ENCODE measurements at places on chromosomes 16 and 17.
A peak's percentile ranks its signal among the peaks of the same experiment; 100 is the strongest.

DNA sequence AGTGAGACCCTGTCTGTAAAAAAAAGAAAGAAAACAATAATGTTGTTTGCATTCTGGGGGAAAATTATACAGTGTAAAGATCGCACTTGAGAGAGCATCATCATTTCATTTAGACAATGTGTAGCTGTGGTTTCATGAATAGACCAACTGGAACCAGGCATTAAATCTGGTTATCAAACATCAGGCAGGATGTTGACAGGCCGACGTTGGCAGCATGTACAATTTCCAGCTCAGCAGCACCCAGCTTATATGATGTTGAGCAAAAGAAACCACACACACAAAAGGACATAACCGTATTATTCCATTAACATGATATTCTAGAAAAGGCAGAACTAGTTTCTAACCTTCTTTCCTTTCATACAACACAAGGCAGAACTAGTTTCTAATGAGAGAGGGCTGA is 5.8 kb downstream of the MARVELD3 start:
- no peak for DNase-seq

DNA sequence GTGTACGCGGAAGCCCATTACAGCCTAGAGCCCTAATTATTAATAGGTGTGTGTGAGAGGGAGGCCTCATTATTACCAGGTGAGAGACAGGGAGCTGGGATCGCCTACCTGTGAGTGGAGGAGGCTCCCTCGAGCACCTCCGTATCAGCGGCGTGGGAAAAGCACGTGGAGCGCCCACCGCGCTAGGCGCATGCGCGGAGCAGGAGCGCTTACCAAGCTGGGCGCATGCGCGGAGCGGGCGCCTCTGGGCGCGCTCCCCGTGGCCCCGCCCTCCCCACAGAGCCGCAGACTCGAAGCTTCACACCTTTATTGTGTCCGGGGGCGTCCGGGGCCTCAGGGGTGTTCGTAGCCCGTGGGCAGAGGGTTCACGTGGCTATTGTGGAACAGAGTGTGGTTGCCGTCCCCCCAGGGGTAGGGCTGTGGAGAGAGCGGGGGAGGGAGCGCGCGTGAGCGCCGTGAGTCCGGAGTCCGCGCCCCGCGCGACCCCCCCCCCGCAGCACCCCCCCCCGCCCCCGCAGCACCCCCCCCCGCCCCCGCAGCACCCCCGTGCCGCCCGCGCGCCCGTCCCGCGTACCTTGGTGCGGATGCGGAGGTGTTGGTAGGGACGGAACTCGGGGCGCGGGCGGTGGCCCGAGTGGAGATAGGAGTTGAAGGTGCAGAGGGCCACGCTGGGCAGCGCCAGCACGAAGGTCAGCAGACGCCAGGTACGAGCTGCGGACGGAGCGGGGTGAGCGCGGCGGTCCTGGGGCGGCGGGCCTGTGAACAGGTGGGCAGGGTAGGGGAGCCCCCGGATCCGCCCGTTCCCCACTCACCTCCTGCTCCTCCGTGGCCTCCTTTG is 500 bp downstream of the COX6A2 start:
- peak; percentile 66 for DNase-seq

DNA sequence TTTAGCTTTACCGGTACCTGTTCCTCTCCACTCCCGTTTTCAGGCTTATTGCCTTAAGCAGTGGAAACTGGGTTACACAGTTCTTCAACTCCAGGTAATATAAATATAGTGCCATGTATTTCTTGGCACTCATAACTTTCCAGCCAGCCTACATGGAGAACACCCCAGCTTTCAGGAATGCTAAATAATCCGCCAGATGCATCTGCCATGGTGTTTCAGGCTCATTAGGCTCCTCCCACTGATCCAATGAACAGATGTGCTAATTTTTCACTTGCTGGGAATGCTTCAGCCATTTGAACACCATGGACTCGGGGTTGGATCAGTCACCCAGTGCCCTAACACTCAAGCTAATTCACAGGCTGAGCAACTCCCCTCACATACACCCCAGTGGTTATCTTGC is 4.6 kb downstream of the ANKFN1 start:
- DNase-seq = no peak

DNA sequence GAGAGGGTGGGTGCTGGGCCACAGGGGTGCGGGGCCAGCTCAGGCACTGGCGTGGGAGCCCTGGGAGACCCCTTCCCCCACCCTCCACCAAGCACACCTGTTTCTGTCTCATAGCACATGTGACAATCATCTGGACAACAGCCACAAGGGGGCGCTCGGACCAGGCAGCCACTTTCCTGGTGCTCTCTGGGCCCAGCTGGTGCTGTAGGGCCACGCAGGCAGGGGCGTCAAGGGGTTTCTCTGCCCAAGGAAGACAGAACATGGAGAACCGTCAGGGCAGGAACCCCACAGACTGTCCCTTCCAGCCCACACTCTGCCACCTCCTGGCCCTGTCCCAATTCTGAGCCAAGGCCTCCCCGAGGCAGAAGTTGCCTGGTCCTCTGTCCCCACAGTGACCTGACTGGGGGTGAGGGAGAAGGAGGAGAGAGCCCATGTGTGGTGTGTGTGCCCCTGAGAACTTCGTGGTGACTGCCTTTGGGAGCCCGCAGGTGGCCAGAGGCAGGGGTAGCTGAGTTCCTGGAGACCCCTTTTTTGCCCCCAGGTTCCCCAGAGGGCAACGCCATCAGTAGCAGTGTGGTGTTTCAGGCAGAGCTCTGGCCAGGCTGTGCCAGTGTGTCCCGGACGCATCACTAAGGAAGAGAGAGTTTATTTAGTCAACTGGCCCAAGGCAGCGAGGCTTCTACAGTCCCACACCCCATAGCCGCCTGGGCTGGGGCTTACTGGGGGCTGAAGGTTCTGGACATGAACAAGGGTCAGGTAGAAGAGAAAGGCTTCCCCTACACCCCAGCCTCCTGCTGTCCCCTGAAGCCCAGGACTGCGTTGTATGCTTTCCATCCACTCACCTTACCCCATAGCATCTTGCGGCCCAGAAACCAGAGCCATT is 3.1 kb upstream of the SETD6 start:
- peak; percentile 91 for DNase-seq

DNA sequence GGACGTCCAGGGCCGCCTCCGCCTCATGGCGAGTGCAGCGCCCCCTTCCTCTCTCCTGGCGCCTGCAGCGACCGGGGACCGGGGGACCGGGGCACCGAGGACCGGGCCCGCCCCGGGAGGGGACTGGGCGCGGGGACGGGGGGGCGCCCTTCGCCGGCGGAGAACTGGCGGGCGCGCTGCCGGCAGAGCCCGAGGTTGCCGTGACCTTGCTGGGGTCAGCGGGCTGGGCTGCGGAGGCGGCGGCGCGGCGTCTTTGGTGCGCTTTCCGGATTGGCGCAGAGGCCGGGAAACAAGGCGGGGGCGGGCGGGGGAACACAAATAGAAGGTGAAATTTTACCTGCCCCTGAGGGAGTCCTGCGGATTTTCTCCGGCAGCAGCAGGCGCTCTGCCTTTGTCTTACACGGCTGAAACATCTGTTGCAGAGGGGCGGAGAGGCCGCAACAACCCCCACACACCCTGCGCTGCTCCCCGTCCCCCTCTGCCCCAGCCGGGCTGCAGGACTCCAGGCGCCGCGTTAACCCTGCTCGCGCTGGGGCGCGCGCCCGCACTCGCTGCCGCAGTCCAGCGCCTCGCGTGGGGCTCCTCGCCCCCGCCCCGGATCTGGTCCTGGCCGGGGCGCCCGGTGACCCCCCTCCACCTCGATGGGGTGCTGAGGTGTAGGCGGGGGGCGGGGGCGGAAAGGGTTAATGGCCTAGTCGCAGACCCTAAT is 53.5 kb downstream of the SREBF1 start:
- peak; percentile 79 for DNase-seq

- DNase-seq = no peak
Observed at GRCh38 chr17:61815863-61816503, 47.3 kb downstream of the BRIP1 start.

DNA sequence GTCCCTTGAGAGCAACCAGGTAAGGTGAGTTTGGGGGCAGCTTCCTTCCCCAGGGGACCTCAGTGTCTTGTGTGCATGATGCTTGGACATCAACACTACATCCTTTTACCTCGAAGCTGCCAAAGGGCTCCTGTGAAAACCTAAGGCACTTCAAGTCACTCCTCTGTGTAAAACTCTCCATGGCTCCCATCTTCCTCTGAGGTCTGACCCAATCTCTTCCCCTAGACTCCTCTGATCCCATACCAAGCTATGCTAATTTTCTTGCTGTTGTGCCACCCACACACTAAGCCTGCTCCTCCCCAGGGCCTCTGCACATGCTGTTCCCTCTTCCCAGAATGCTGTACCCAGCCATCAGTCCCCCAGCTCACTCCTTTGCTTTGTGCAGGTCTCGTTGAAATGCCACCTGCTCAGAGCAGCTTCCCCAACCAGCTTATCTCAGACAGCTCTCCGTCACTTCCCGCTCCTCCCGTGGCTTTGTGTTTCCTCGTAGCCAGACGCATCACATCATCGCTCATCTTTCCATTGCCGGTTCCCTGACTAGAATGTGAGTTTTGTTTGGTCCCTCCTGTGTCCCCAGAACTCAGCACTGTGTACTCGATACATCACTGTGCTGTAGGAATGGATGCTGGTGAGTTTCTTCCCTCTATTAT is 78.4 kb downstream of the CNGB1 start:
- DNase-seq = no peak

DNA sequence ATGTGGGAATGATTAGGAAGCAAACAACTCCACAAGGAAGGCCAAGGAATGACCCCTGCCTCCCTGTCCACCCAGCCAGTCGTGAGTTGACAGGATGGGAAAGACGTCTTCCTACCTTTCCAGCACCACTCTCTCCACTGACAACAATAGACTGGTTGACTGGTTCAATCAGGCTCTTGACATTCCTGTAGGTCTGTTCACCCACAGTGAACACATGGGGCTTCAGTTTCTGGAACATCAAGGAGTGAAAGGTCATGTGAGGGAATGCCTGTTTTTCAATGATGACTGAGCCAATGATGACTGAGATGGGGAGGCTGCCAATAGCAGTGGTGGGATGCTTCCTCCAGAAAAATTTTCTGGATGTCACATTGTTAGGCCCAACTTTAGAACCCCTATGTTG is 9.6 kb downstream of the MYO19 start:
- DNase-seq = no peak

DNA sequence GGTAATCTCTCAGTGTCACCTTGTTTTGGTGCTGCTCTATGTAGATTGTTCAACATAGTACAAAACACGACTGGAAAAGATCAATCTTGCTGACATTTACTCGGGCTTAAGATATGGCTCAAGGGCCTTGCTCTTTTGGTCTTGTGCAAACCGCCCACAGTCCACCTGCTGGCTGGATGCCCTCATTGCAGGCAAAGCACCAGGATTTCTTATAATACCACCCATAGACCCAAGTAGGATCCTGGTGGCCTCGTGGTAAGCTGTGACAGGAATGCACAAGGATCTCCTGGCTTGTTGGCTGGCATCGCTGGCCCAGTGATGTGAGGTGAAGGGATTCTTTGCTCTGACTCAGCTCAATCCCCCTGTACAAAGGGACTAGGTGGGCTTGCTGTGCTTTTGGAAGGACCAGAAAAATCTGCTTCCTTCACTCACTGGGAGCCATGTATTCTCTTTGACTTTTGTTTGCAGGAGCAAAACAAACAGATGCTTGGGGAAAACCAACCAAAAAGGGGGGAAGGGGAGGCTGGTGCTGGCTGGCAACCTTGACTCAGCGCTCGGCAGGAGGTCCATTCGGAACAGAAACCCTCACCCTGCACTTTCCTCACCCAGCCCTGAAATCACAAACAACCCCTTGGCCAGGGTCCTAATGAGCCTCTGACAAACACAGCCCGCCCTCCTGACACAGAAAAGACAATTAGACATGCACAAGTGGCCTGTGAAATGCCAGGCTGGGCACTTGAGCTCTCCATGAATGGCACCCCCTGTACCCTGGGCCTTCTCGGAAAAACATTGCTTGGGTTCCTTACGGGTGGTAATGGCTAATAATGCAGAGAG is 36.6 kb upstream of the MED9 start:
- DNase-seq = peak; percentile 74

- DNase-seq = peak; percentile 84
Observed at GRCh38 chr17:76725580-76726230, 701 bp downstream of the JMJD6 start.

DNA sequence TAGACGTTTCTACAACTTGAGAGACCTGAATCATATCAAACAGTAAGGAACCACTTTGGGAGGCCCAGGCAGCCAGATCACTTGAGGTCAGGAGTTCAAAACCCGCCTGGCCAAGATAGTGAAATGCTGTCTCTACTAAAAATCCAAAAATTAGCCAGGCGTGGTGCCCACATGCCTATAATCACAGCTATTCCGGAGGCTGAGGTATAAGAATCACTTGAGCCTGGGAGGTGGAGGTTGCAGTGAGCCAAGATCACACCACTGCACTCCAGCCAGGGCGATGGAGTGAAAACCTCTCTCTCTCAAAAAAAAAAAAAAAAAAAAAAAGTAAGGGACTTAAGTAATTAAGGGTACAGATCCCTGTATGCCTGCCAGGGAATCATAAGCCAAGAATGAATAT is 103.4 kb upstream of the NUDT7 start:
- DNase-seq = no peak

- DNase-seq = no peak
Observed at GRCh38 chr17:2814481-2815341, 18.5 kb downstream of the RAP1GAP2 start.

DNA sequence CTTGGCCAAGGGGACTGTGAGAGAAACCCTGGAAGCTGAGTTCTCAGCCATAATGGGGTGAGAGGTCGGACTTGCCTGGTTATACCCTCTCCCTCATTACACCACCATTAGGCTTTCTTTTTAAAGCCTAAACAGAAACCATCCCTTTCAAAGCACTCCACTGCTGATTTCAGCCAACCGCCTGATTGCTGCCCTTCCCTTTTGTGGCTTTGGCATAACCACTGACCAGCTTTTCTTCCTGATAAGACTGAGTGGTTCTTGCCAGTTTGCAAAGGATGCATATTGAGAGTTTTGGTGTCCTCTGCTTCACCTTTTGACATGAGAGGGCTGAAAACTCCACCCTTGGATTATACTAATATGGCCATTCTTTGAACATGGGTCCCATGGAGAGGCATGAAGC is 308.2 kb upstream of the GOT2 start:
- no peak for DNase-seq

DNA sequence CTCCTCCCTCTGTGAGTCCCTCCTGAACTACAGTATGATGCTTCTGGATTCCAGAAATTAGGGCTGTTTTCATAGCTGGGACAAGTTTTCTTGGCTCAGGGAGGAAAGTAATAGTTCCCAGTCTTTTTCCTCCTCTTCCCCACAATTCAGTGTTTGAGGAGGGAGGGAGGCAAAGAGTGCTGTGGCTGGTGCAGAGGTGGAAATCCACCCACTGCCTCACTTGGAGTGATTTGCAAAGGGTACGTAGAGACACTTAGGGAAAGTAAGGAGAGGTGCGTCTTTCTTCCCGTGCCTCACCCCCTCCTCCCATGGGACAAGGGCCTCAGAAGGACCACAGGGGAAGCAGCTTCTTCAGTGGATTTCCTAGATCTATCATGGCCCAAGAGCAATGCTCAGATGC is 21.9 kb downstream of the SDK2 start:
- DNase-seq = no peak

DNA sequence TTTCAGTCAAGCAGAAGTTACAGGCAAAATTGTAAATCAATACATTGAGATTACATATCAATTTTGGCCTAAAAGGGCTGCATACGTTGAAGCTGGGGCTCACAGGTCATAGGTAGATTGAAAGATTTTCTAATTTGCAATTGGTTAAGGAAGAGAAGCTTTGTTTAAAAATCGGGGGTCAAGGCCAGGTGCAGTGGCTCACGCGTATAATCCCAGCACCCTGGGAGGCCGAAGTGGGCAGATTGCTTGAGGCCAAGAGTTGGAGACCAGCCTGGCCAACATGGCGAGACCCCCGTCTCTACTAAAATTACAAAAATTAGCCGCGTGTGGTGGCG is 68.4 kb downstream of the MARF1 start:
- no peak for DNase-seq
